GM19239 (cell line): ENCODE measurements at places on chromosomes 1 and 21.

DNA sequence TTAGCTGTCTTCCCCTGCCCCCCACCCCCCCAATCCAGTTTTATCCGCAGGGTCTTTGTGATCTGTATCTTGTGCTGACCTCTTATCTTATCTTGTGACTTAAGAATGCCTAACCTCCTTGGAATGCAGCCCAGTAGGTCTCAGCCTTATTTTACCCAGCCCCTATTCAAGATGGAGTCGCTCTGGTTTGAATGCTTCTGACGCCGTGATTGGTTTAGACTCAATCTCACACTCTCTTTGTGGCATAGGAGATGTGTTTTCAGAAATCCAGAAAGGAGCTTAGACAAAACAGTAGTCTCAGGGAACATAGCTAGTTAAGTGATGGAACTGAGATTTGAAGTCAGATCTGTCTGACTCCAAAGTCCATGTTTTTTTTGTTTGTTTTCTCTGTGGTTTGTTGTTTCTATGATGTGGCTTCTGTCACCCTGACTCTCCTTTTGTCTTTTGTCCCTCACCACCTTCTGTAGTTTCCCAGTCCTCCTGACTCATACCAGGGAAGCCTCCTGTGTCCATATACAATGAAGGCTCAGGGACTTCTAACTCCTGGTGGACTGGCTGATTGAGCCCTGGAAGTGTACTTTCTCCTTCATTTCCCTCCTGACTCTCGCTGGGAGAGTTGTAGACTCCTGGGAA lies 18.1 kb upstream of the USP24 start:
- no peak for DNase-seq

- DNase-seq, result no peak
Measured at GRCh38 chr21:39315603-39316445, 2.4 kb upstream of the BRWD1 start.

GRCh38 chr1:11654137-11654938 lies at the start of the genes FBXO2 and FBXO44:
Gene FBXO2, minus strand, starts transcription at chr1:11654429. Its CDS starts 89 bp downstream, at chr1:11654340.
Gene FBXO44, plus strand, starts transcription at chr1:11654877. Its CDS starts 959 bp downstream, at chr1:11655836.
- peak; percentile 87 for DNase-seq

- no peak for DNase-seq
Measured at GRCh38 chr1:205416322-205416721, 5.5 kb downstream of the LEMD1 start.

DNA sequence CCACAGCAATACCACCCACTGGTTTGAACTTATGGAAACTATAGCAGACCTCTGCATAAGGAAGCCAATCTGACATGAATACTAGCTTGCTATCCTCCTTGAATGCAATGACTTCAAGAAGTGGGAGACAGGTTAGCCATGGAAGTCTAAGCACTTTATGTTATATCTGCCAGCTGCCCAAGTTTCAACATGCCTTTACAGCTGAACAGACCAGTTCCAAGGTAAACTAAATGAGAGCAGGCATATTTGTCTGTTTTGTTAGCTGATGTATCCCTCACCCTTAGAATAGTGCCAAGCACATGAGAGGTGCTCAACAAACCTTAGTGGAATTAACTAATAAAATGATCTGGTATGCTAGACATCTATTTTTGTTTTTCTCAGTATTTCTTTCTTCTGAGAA lies 65.1 kb downstream of the ALG14 start:
- DNase-seq, result no peak

- no peak for DNase-seq
Measured at GRCh38 chr1:224273641-224274040, 56.3 kb downstream of the NVL start.

DNA sequence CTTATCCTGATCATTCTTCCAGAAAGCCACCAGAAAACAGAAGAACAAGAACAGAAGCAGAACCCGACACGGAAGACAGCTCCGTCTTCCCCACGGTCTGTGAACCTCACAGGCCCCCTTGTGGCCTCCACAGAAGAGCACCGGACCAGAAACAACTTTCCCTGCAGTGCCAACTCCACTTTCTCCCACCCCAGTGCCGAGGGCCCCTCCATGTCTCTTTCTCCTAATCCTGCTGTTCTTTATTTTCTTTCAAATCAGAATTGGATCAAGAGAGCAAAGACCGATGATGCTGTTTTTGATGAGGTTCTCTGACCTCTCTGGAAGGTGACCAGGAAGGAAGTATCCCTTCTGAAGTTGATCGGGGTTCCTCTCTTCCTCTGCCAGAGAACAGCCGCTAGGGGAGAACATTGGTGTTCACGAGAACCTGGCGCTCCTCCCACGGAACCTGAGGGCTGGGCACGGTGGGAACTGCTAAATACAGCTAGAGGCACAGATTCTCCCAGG lies 58.9 kb upstream of the CTTNBP2NL start:
- no peak for DNase-seq

DNA sequence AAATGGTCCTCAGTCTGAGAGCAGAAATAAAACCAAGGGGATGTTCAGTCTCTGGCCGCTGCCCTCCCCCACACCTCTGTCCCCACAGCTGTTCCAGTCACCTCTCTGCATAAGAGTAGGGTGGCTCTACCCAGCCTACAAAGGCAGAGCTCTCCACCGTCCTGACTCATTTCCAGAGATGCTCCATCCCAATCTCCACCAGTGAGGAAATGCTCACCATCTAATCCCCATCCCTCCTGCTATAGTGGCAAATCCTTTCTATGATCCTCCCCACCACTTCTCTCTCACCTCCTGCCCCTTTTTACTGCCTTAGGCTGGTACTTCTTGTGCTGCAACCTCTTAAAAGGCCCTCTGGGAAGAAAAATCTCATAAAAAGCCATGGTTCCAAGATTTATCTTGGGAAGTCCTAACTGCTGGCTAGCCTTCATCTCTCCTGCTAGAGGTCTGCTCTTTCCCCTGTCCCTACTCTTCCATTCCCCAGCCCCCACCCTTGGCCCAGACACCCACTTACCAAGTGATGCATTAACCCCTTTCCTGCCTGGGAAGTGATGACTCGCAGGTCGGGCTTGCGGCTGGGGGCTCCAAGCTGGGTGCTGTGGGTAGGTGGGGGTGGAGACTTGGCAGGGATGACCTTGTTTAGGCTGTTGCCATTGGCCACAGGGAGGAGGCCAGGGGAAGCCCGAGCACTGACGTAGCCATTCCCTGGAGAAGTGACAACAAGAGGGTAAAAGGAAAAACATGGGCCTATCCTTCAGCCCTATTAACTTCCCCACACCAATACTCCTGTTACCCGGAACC lies 23.9 kb downstream of the MEF2D start:
- no peak for DNase-seq

DNA sequence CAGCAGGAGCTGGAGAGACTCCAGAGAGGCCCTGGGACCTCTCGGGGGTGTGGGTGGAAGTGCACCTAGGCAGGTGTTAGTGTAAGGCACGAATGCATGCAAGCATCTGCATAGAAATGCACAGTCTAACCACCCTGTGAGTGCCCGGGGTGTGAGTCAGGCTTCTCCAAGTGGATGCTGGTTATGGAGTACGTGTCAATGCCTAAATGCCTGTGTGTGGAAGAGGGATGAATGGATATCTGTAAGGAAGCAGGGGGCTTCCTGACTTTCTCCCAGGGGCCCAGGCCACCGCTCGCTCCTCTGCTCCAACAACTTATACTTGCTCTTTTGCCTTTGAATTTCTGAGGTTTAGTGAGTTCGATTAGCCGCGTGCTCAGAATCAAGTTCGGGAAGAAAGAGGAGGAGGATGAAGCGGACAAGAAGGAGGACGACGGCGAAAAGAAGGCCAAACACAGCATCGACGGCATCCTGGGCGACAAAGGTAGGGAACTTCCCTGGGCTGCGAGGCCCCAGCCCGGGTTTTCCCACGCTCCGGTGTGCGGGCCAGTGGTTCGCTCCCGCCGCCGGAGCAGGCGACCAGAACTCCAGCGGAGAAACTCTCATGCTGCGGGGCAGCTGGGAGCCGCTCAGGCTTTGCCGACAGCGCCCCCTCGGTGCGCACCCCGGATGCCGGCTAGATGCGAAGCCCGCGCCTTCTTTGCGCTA lies 5.4 kb downstream of the PAX7 start:
- no peak for DNase-seq

DNA sequence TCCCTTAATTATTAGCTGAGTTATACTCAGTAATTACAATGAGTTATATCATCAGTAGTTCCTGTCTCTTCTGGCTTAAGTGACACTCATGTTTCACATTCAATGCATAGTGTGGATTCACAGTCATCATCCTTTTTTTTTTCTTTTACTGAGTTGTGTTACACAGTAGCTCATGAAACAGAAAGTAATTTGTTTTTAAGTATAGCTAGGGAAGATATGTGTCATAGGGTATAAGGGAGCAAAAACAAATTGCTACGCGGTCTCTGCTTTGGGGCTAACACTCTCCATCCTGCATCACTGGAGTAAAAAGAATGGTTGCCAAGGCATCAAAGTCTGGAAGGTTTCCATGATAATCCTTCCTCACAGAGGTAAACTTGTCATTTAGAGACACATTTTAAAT lies 971.7 kb upstream of the NCAM2 start:
- DNase-seq, result no peak

DNA sequence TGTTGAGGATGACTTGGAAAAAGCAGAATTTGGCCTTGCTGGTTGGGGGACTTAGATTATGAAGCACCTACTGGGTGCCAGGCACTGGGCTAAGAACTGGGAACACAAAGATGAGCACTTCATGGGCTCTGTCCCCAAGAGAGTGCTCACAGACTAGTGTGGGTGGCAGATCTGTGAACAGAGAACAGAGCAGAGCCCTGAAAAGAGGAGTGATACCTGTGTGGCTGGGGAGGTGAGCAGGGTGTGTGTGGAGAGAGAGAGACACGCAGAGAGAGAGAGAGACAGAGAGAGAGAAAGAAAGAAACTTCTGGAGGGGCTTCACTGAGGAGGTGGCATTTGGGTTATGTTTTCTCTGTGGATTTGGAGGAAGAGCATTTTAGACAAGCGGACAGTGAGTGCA lies 61.1 kb upstream of the PPP2R5A start:
- DNase-seq, result no peak

DNA sequence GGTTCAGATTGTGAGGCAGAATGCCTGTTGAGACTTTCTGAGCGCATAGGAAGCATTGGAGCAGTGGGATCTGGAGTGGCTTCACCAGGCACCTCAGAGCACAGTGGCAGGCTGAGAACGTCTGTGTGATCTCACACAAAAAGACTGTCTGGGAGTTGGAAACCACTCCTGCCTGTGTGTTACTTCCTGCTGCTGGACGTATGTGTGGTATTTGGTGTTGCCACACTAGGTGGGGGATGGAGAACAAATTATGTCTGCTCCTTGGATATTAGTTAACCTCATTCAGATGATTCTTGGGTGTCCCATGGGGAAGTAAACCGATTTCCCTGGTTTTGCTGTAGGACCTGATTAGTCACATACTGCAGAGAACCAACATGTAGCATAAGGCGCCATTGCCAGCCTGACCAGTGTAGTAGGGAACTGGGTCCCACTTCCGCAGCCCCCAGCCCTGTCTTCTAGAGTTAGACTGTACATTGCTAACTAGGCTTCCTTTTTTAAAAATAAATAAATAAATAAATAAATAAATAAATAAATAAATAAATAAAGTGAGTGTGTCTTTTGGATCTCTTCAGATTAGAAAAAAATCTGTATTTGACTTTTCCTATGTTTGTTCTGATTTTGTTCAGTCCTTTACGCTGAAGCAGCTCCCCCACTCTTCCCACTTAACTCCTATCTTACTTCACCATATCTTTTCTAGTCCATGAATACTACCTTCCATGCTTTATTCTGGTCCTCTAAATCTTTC lies 26.9 kb downstream of the UCK2 start:
- DNase-seq, result no peak

DNA sequence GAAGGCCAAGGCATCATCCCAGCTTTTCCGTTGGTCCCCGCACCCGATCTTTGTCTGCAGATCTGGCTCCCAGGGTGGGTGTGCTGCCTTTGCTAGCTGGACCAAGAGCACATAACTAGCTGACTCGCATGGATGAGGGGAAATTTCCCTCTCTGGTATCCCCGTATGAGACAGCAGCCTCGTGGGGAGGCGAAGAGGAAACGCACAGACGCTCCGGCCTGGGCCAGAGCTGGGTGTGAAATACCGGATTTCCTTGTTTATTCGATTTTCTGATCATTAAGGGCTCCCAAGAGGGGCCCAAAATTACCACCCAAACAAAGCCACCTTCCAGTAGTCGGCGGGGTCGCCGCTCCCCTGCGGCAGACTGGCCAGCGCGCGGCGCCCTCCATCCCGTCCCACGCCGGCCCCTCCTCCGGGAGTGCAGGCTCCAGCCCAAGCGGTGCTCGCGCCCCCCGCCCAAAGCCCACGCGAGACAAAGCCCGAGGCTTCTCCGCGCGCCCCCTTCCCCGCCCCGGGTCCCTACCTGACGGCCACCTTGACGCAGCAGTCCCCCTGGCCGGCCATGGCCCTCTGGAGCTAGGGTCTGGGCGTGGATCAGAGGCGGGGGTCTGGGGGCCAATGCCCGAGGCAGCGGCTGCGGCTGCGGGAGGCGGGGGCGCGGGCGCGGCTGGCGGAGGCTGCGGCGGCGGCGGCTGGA lies 546 bp downstream of the KIF21B start:
- no peak for DNase-seq

- DNase-seq, result no peak
Measured at GRCh38 chr21:25243808-25244207, 363.5 kb downstream of the MRPL39 start.
